ENCODE measurements at places on chromosomes 7 and 10.

DNA sequence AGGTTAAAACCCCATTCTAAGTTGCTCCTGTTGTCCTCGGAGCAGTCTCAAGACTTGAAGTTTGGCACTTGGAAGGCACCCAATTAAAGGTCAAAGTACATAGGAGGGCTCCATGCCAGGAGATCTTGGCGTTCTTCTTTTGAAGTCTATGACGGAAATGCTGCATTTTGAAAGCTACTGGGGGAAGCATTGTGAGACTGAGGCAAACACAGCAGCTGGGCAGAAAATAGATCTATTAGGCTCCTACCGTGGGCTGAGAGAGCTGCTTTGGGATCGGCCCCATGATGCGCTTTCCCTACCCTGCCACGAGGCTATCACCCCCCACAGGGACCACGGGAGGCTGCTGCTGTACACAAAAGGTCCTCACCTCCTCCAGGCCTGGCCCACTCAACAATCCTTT lies 20.0 kb downstream of the KIAA1549 start:
- no peak for DNase-seq

GRCh38 chr10:47029181-47030009 lies 118.2 kb downstream of the PTPN20 start:
- no peak for DNase-seq

GRCh38 chr10:26199841-26200240 lies 16.7 kb upstream of the GAD2 start:
- DNase-seq = no peak

DNA sequence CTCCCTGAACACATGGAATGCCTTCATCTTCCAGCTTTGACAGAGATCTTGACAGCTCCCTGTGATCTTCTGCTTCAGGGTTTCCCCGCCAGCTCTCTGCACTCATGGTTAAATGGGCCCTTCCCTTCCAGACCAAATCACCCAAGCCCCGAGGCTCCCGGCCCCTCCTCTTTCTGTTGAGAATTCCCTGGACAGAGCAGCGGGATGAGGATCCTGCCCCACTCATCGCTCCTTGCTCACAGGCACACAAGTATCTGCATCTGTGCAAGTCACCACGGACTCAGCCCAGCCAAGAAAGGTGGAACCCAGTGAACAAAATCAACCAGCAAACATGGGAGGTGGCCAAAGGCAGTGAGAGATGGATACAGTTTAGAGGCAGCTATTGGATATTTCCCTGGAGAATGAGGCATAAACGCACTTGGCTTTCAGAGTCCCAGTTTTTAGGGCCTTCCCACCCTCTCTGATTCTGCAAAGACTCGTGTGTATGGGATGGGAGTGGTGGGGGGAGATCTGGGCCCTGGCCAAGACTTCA lies 37.7 kb upstream of the CXCL12 start:
- no peak for DNase-seq

DNA sequence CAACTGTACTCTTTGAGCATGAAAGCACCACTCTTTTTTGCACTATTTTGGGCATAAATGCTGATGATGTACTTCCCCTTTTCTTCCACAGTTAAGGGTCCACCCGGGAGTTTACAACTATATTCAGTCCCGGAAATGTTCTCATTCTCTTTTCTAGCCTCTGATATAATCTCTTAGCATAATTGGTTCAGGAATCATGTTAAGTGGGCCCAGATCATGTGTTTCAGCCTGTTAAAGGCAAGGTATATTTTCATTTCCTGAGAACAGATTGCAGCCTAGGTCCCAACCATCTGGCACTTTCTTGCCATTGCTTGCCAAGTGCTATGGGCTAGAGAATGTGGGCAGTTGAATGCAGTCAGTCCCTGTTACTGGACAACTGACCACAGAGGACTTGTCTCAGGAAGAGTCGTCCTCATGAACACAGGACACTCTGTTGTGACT lies 111.4 kb upstream of the GLCCI1 start:
- peak; percentile 89 for DNase-seq

GRCh38 chr7:20598459-20599309 lies 16.8 kb upstream of the ABCB5 start:
- no peak for DNase-seq

- peak; percentile 2 for DNase-seq
Observed at GRCh38 chr10:98028168-98028770, 2.2 kb downstream of the CRTAC1 start.

- DNase-seq = no peak
Observed at GRCh38 chr10:128713874-128714570, 587.8 kb upstream of the MKI67 start.

- DNase-seq = no peak
Observed at GRCh38 chr10:6530211-6530840, 49.8 kb downstream of the PRKCQ start.

- DNase-seq = no peak
Observed at GRCh38 chr7:79461660-79462059, 8.2 kb upstream of the MAGI2 start.

DNA sequence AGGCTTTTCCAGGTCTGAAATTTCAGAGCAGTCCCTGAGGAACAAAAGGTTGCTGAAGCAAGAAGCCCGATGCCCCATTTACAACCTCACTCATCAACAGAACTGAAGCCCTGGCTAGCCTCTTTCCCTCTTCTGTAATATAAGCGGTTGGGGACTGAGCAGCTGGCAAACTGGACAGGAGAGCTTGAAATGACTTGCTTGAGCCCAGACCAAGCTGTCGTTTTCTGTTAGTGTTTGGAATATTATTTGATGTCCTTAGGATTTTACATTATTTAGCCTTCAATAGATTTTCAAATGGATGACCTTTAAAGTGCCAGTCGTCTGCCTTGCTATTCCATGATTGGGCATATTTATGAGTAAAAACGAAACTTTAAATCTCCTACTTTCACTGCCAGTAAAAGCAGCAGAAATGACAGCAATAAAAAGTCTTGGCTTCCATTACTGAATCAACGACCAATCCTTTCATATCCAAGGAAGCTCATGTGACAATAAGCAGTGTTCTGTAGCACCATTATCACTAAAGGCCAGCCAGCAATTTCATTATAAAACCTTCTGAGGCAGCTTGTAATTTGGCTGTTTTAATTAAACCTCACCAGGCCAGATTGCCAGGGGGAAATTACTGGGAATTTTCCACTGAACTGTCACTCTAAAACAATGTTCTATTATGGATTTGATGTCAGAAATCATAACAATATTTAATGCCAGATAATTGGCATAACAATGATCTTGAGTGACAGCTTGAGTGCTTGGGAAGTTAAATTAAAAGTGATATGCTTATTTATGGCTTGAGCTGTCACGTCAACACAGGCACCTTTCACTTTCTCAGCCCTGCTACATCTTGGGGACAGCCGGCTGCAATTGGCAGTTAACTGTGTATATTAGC lies 85.9 kb downstream of the LSMEM1 start:
- DNase-seq = no peak

DNA sequence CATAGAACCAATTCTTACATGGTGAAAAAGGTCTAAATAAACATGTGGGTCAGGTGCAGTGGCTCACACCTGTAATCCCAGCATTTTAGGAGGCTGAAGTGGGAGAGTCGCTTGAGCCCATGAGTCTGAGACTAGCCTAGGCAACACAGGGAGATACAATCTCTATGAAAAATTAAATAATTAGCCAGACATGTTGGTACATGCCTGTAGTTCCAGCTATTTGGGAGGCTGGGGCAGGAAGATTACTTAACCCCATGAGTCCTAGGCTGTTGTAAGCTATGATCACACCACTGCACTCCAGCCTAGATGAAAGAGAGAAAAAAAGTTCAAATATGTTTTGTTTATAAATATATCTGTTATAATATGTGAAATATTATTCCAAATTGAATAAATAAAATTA lies 643.6 kb downstream of the IPMK start:
- DNase-seq = no peak

- no peak for DNase-seq
Observed at GRCh38 chr10:62652114-62652513, 152.4 kb upstream of the ADO start.

GRCh38 chr10:133013463-133013862 lies 71.1 kb upstream of the CFAP46 start:
- peak; percentile 7 for DNase-seq

DNA sequence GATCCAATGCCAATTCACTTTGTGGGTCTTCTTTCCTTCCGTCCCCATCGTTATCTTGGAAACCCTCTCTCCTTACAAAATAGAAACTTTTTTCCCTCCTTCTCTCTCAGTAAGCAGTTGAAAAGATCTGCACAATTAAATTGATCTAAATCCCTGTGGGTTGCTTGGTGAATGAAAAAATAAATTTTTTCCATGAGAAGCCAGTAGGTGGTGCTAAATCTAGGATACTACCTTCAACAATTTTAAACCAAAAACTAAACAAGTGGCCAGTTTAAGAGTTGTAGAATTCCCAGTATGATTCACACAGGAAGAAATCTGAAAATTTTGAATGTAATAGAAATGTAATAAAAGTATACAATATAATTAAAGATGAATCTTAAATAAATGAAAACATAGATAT lies 990.3 kb upstream of the ZNF722 start:
- no peak for DNase-seq

DNA sequence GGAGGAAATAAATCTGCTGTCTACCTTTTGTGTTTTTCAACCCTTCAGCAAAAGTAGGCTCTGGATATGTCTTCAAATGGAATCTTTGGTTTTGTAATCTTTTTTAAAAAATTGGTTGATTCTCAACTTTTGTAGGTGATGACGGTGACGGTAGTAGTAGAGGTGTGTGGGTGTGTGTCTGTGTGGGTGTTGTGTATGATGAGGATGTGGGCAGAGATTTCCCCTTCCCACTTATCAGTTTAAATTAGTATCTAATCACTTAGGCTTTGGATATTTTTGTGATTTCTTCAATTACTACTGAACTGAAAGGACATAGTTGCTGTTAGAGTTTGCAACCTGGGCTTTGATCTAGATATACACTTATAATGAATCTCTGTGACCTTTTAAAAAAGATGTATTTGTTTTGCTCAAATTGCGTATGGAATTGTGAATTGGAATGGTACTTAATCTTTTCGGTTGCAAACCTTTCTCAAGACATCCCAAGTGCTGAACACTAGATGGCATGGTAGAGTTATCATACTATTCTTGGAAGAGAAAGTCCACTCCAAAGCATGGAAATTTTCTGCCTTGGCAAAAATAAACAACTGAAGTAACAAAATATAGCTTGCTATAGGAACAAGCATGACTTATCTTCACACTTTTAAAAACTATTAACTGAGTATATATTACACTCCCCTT lies 51.9 kb upstream of the A1CF start:
- no peak for DNase-seq

- DNase-seq = no peak
Observed at GRCh38 chr10:61096056-61096455, 152.1 kb upstream of the RHOBTB1 start.

GRCh38 chr10:103192451-103193106 lies 493 bp downstream of the NT5C2 start:
- peak; percentile 69 for DNase-seq

- DNase-seq = no peak
Observed at GRCh38 chr10:118800920-118801319, 46.1 kb upstream of the CACUL1 start.

GRCh38 chr7:118214833-118215182 lies 9.7 kb upstream of the ANKRD7 start:
- no peak for DNase-seq

GRCh38 chr10:118850418-118851061 lies 95.8 kb upstream of the CACUL1 start:
- no peak for DNase-seq

DNA sequence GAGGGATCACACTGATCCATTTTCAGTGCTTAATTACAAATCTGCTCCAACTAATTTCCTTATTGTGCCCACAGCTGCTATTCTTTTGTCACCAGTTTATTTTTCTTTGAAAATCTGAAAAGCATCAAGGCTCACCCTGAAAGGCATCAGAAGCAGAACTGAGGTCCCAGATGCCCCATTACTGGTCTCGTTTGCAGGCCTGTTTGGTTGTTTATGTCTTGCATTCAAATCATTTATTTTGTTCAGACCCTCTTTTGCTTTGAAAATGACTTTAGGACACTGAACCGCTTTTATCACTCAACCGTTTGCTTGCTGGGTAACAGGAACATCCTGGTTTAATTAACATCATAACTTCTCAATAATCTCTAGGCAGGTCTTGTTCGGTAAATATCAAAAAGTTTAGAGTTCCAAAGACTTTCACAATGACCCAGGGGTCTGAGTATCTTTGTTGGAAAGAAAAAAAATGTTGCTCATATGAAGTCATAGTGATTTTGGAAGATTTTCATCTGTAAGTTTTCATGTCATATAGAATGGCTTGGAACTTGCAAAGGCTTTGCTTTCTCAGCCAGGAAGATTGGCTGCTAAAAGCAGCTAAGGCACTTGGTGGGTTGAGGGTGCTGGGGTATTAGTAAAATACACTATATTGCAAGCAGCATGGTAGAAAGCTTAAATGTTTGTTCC lies 398.3 kb upstream of the NPVF start:
- no peak for DNase-seq

- no peak for DNase-seq
Observed at GRCh38 chr10:85789982-85790789, 576.4 kb downstream of the GRID1 start.

- no peak for DNase-seq
Observed at GRCh38 chr10:5503477-5503835, 4.1 kb upstream of the CALML5 start.

DNA sequence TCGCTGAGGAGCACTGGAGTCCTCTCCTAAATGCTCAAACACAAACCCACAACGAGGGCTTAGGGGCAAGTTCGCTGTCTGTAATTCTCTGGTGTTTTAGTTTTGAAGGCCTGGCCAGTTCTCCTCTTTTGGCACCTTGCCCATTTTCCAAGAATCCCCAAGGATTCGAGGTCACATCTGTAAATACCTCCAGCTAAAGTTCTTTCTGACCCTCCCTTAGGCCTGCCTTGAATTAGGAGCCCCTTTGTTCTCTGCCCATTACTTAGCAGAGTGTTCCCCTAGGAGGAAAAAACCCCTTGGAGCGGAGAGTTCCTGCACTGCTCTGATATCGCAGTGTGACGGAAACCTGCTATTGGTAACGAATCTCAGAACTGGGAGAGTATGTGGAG lies 743 bp upstream of the PYROXD2 start:
- DNase-seq = no peak

DNA sequence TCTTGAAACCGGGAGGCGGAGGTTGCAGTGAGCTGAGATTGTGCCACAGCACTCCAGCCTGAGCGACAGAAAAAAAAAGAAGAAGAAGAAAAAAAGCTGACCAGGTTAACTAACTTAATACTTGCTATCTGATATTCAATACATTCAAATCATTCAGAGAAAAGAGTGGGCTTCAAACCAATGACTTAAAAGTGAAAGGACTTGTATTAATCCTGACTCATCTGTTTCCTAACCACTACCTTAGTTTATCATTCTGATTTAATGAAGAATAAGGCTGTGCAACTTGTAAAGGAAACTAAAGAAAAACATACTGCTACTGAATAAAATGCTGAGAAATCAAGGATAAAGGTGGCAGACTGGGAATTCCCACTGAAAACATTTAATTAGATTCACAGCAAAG lies 128.4 kb downstream of the NRBF2 start:
- peak; percentile 18 for DNase-seq
